ENCODE measurements at places on chromosomes 2 and 18.

DNA sequence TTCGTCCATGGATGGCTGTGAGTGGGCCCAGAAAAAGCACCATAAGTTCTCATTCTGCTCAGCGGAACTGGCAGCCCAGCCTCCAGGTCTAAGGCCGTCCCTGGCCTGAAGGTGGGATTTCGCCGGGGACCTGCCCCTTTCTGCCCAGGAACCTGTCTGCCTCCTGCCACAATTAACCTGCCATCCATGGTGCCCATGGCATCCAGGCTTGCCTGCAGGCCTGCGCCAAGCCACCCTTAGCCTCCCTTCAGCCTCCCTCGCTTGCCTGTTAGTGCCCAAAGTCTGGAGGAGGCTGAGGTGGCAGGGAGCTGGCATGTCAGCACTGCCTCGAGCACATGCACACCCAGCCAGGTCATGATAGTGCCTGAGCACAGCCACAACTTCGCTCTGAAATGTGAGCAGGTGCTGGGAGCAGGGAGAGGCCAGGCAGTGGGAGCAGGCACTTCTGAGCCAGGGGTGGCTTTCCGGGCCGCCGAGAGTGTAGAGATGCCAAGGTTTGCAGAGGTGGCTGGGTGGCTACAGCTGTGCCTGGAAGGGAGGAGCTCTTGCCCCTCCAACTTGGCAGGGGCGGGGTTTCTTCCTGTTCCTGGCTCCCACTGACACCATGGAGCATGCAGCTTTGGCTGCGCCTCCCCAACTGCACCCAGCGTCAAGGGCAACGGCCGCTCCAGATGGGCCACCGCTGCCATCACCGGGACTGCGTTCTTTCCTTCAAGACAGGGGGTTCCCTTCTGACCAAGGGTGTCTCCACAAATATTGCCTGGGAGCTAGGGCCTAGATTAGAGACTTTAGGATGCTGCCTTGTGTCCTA is 648.9 kb upstream of the VRK2 start:
- DNase-seq: no peak

DNA sequence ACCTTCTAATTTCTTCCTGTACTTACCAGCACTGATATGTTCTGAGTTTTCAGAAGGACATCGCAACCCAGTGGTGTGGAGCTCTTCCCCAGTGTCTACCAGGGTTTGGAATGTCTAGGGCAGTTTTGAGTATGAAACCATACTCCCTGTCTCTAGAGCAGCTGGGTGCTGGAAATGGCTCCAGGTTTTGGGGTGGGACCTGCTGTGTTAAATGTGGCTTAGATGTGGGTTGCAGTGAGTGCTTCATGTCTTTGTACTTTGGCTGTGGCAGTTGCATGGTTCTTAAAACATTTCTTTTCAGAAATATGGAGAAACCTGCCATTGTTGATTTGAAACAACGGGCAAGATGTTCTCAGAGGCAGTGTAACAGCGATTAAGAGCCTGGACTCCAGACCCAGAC is 48.5 kb downstream of the ACSL3 start:
- DNase-seq: no peak

DNA sequence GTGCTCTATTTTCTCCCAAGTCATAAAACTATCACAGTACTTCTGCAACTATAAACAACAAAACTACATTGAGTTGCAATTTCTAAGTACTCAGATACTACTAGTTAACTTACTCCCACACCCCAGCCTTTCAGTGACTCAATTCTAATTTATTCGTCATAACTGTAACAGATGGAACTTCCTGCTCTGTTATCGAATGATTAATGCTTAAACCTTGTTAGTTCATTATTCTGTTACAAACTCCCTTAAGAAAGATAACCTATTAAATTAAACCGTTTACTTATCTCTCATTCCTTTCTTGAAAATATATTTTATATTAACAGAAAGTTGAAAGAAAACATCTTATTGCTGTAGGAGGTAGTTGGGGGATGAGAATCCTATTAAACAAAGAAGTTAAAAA is 17.0 kb downstream of the TNFAIP6 start:
- no peak for DNase-seq

DNA sequence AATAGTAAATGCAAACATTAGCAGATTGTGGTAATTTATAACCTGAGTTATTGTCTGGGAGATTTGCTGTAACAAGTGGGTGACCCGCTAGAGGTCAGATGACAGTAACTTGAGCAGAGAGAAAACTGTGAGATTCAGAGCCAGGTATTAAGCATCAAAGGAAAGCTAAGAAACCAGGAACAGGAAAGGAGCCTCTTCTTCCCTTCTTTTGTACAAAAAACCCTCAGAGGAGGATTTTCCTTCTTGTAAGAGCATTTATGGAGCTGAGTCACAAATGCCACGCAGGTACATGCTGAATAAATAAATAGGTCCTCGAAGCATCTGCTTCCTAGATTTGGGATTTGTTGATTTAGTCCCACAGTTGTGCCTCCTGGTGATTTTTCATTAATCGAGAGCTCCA is 146.5 kb downstream of the SH3BP4 start:
- no peak for DNase-seq

DNA sequence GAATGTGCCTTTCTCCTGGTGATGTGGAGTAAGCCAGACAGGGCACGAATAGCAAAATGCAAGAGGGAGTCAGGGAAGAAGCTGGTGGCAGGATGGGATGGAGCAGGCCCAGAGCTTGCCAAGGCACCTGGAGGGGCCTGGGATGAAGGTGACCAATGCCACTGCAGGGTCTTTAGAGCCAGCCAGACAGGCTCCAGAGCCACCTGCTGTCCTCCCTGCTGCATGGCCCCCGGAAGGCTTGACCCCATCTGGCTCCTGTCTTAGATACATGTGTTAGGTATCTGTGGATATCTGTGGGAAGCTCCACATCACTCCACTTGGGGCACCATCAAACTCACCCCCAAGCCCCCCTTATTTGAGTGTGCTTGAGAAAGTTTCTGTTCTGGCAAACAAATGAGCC is 99.9 kb upstream of the ATL2 start:
- DNase-seq: no peak

- DNase-seq: no peak
Observed at GRCh38 chr2:70607121-70607561, 53.5 kb upstream of the TGFA start.
